ENCODE measurements at places on chromosomes 5 and 9.

- DNase-seq: peak; percentile 62
Measured at GRCh38 chr9:77927265-77927664, 104.3 kb downstream of the GNAQ start.

DNA sequence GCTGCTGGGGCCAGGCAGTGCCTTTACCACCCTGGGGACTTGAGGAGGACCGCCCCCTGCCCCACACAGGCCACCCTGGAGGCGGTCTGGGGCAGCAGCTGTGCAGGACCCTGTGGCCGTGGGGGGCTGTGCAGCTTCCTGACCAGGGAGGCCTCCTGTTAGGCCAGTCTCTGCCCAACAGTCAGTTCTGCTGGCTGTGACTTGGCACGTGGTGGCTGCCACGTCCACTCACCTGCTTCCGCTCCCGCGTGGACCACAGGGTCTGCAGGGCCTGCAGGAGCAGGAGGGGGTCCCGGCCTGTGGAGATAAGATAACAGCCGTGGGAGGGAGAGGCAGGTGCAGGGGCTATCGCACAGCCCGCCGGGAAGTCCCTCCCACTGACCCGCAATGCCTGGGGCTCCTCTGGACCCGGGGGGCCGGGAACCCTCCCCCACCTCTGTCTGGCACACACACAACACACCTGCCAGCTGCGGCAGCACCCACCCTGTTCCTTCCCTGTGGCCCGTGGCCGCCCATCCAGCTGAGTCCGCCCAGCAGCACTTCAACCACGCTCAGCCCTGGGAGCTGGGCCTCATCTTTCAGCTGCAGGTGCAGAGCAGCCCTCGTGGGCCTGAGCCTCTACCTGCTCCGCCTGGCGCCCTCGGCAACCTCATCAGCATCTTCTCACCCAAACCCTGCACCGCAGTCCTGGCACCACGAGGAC, 39.7 kb downstream of the EXD3 start:
- no peak for DNase-seq

DNA sequence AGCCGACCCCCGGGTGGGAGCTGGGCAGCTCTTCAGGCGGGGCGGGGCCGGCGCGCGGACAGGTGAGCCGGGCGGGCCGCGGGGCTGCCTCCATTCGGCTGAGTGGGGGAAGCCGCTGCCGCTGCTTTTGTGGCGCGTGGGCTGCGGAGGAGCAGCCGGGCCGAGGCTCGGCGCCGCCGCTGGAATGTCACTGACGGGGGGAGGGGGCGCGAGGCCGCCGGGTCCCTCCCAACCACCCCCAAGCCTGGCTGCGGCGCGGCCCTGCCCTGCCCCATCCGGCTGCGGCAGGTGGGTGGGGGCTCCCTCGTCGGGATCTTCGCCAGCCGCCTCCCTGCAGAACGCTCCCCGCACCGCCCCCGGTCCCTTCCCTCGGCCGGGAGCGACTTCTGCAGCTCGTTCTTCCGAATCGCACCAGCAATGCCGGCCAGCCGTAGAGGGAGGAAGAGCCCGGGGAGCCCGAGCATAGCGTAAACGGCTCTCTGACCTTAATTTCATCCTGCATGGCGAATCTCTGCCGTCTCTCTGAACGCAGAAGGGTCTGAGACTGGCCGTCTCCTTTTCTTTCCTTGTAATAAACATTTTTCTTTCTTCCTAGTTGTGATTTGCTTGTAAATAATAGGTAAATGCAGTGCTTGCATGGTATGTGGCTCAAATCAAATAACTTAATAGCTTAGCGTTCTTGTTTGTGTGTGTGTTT, 505 bp downstream of the SPTAN1 start:
- DNase-seq: peak; percentile 35

DNA sequence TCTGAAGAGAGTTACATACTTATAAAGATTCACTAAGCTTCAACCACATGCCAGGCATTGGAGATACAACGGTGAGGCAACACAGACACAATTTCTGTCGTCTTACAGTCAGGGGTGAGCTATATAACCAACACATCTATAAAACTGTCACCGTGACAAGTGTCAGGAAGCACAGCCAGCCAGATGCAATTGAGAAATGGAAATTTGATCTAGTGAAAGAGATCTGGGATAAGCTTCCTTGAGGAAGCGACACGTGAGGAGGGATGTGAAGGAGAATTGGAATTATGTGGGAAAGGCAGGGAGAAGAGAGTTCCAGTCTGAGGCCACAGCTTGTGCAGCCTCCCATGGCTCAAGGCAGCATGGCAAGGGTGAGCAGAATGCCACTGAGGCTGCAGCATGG, 50.9 kb upstream of the ZNF354B start:
- DNase-seq: no peak

- DNase-seq: peak; percentile 48
Measured at GRCh38 chr9:81264516-81264915, 424.8 kb downstream of the TLE1 start.

GRCh38 chr5:15966066-15966640, 213.4 kb downstream of the MARCHF11 start:
- no peak for DNase-seq

GRCh38 chr9:37105234-37105633, 15.1 kb upstream of the ZCCHC7 start:
- no peak for DNase-seq

DNA sequence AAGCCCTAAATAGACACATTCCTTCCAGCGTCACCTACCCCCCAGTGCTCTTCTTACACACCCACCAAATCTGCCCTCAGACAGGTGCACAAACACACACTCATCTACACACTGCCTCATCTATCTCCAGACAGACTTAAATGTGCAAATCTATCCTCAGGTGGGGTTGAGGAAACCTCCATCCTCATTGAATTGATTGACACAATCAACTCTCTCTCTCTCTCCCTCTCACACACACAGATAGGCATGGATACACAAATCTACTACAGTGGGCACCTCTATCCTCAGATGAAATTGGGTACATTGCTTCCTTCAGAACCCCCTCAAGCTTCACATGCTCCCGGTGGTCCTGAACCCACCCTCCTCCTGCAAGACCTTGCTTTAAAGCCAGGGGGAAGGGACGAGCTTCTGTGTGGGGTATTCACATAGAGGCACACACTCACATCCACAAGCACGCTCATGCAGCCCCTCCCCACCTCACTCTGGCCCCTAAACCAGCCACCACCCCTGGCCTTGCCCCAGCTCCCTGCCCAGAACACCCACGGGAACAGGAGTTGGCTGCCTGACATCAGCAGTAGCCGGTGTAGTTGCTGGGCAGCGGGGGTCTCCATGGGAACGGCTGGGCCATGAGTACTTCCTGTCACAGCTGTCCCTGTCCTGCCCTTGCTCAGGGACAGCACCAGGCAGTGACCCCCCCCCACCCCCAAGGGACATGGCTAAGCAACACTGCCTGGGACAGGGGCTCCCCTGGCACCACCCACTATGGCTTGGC, 22.8 kb downstream of the PCDH1 start:
- DNase-seq: no peak
